Fibroblast of gingiva (primary cell): ENCODE measurements at places on chromosomes 13 and 19.

DNA sequence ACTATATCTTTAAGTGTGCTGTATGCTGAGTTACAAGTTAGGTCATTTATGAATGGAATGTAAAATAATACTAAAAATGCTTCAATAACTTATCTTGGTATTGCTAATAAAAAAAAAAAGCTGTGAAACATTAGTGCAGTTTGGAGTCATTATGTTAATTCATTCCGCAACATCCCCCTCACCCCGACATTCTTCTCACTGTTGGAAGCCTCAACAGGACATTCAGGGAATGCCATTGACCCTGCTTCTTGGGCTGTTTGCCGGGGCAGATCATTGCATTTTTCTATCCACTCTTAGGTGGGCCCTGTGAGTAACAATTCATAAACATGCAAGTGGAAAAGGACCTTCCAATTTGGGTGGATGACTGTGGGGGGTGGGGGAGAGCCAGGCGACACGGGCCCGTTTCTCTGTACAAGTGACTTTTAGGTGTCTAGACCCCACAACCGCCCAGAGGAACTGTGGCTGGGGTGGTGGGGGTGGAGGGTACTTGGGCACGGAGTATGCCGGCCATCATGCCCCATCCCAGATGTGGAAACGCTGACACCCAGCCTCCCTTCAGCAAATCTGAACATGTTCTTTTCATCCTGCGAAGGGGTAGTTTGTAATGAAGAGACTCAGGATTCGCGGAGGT, 185.9 kb downstream of the ZNF536 start:
- no peak for DNase-seq

GRCh38 chr13:68173111-68173510, 943.0 kb upstream of the PCDH9 start:
- DNase-seq = no peak

DNA sequence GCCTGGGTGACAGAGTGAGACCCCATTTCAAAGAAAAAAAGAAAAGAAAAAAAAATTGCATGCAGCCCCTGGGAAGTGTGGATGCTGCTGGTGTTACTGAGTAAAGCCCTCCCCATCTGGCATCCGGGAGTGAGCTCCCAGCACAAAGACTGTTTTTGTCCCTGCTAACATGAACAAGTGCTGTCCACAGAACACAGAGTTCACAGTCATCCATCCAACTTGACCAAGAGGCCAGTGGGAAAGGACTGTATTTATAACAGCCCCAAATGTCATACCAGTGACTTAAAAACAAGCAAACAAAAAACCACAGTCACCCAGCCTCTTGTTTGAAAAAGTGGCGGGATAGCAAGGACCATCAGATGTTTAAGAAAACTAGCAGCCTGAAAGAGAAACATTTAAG, 10.8 kb downstream of the FBXO17 start:
- no peak for DNase-seq

GRCh38 chr13:73684750-73685149, 449.5 kb downstream of the KLF12 start:
- DNase-seq = no peak

DNA sequence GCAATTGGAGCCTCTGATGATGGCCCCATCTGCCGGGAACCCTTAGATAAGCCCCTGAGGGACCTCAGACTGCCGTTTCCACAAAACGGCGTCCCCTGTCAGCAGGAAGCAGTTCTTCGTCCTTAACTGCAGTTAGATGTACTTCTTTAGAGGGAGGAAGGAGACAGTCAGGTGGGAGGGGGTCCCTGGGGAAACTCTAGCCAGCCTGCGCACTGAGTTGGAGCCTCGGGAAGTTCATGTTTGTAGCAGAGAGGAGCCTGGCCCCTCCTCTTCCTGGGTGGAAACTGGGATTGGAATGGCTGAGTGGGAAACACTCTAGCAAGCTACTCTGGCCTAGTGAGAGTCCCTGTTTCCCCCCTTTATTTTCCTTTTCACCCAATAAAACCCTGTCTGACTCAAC, 612.4 kb downstream of the PCDH9 start:
- no peak for DNase-seq

DNA sequence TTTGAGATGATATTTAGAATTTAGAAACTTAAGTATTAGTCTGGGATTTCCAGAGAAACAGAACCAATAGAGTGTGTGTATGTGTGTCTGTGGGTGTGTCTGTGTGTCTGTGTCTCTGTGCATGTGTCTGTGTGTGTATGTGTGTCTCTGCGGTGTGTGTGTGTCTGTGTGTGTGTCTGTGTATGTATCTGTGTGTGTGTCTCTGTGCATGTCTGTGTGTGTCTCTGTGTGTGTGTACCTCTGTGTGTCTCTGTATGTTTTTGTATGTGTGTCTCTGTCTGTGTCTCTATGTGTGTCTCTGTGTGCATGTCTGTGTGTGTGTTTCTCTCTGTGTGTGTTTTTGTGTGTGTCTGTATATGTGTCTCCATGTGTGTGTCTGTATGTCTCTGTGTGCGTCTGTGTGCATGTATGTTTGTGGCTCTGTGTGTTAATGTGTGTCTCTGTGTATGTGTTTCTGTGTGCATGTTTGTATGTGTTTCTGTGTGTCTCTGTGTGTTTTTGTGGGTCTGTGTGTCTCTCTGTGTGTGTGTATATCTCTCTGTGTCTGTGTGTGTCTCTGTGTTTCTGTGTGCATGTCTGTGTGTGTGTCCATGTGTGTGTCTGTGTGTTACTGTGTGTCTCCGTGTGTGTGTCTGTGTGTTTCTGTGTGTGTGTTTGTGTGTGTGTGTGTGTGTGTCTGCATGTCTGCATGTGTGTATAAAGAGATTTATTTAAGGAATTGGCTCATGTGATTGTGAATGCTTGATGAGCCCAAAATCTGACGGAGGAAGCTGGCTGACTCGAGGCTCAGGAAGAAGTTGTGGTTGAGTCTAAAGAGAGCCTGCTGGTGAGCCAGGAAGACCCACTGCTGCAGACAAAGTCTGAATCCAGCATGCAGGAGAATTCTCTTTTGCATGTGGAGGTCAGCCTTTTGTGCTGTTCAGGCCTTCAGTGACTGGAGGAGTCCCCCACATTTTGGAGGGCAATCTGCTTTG, 22.2 kb downstream of the GPR42 start:
- no peak for DNase-seq
